Upper lobe of left lung (tissue), 6 donors: ENCODE measurements at places on chromosomes 5 and 9. TPM values are rescaled to one million over a fixed set of nuclear protein-coding genes. Genes with fewer than 3 reads are reported as not detected.

DNA sequence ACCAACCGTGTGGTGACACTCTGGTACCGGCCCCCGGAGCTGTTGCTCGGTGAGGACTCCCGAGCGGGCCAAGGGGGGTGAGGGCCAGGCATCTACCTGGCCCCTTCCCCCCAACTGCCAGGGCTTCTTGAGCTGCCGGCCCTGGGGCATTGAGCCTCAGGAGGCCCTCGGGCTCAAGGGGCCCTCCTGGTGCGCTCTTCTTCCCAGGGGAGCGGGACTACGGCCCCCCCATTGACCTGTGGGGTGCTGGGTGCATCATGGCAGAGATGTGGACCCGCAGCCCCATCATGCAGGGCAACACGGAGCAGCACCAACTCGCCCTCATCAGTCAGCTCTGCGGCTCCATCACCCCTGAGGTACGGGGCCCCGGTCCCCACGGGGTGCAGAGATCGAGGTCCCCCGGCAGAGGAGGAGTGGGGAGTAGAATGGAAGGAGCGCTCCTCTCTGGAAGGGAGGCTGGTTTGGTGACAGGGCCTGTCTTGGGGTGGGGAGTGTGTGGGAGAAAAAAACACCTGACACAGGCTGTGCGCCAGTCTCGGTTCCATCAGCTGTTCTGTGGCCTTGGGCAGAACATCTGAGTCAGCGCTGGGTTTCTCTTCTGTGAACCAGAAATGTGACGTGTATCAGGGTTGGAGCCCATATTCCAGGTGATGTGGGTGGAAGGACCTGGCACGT, 2.6 kb downstream of the CDK9 start:
- H3K36me3 ChIP-seq: peaks cover 60% of the 10 kb centered on the region
- H3K4me1 ChIP-seq: peaks cover 60% of the 10 kb centered on the region
- H3K27me3 ChIP-seq: no peaks in the 10 kb centered on the region
- DNase-seq: no peak
- H3K4me3 ChIP-seq: no peak overlapping the region

GRCh38 chr9:72486594-72486955, 34.8 kb upstream of the TMC1 start:
- no peaks in the 10 kb centered on the region for H3K4me1 ChIP-seq
- no peak for DNase-seq
- no peaks in the 10 kb centered on the region for H3K36me3 ChIP-seq
- H3K27ac ChIP-seq: no peak overlapping the region

GRCh38 chr9:73583576-73583975, 431.9 kb downstream of the ANXA1 start:
- H3K27ac ChIP-seq: no peak overlapping the region
- H3K4me3 ChIP-seq: no peak overlapping the region
- DNase-seq: no peak
- H3K36me3 ChIP-seq: no peaks in the 10 kb centered on the region
- H3K27me3 ChIP-seq: no peaks in the 10 kb centered on the region
- no peaks in the 10 kb centered on the region for H3K4me1 ChIP-seq

DNA sequence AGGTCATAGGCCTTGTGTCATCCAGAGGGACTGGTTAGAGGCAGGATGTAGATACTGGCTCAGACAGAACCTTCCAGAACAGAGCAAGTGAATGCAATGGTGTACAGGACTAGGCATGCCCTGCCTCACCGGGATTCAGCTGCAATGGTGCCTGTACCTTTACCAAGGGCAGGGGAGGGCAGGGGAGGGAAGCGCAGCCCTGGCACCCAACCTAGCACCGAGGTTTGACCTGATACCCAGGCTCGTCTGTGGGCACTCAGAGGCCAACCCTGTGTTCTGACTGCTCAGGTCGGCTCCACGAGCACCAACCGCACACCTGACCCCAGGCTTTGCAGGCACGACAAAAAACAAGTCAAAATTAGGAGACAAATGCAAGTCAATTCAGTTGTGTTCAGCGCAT, 47.3 kb upstream of the GFPT2 start:
- H3K27ac ChIP-seq: no peak overlapping the region

GRCh38 chr5:9361835-9362234, 184.0 kb downstream of the SEMA5A start:
- no peak overlapping the region for H3K4me3 ChIP-seq
- no peaks in the 10 kb centered on the region for H3K27me3 ChIP-seq

DNA sequence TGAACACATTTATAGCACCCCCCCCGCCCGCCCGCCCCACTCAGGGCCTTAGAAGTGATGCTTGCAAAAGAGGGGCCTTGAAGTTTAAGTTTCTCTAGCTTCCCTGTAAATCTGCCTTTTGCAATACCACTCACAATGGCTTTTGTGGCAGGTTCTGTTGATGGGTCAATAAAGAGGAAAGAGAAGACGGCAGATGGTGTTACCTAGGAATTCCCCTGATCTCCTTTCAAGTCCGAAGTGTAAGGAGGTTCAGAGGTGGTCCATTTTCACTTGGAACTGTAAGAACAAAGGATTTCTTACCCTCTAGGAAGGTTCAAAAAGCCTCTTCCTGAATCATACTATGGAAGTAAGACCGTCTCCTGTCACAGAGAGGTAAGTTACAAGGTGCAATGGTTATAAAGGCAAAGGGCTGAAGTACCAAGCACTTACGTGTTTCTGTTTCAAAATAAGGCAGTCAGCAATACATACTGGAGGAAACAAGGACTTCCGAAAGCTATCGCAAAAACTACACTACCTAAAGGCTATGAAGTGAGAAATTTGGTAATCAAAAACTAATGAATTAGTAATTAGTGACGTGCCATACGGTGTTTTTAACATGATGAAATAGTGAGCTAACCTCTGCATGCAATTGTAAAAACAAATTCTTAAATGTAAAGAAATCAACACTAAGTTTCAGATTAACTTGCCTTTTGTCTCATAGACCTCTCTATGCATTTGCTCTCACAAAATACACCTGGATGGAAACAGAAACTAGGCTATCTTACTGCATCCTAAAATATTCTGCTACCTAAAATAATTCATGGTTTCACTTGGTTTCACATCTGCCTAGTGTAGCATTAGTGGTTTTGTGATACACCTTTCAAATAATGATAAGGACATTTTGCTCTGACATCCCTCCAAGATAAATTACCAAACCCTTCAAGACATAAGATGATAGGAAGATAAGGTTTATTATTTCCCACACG, 589.4 kb upstream of the FAM174A start:
- no peaks in the 10 kb centered on the region for H3K4me1 ChIP-seq
- H3K36me3 ChIP-seq: no peaks in the 10 kb centered on the region
- no peak for DNase-seq
- H3K27ac ChIP-seq: no peak overlapping the region
- no peaks in the 10 kb centered on the region for H3K27me3 ChIP-seq
- H3K4me3 ChIP-seq: no peak overlapping the region

GRCh38 chr9:86626802-86627201, 272.6 kb upstream of the TUT7 start:
- H3K4me1 ChIP-seq: no peaks in the 10 kb centered on the region
- no peak overlapping the region for H3K27ac ChIP-seq
- no peaks in the 10 kb centered on the region for H3K36me3 ChIP-seq
- DNase-seq: no peak
- H3K27me3 ChIP-seq: no peaks in the 10 kb centered on the region

- no peak for DNase-seq
- no peaks in the 10 kb centered on the region for H3K4me1 ChIP-seq
- no peak overlapping the region for H3K27ac ChIP-seq
- H3K4me3 ChIP-seq: no peak overlapping the region
- no peaks in the 10 kb centered on the region for H3K36me3 ChIP-seq
Observed at GRCh38 chr9:75616841-75617566, 273.5 kb upstream of the PCSK5 start.

- H3K4me1 ChIP-seq: peaks cover 29% of the 10 kb centered on the region
- DNase-seq: peak; percentile 90
Observed at GRCh38 chr9:98790842-98791607, 5.3 kb downstream of the ANKS6 start.

GRCh38 chr5:129664336-129664937, 83.5 kb upstream of the MINAR2 start:
- no peak for DNase-seq
- H3K4me1 ChIP-seq: no peaks in the 10 kb centered on the region
- no peaks in the 10 kb centered on the region for H3K36me3 ChIP-seq
- no peak overlapping the region for H3K27ac ChIP-seq

- H3K36me3 ChIP-seq: no peaks in the 10 kb centered on the region
- H3K4me1 ChIP-seq: no peaks in the 10 kb centered on the region
- no peak overlapping the region for H3K4me3 ChIP-seq
- DNase-seq: no peak
- no peaks in the 10 kb centered on the region for H3K27me3 ChIP-seq
Observed at GRCh38 chr9:13023498-13023897, 248.7 kb downstream of the LURAP1L start.

DNA sequence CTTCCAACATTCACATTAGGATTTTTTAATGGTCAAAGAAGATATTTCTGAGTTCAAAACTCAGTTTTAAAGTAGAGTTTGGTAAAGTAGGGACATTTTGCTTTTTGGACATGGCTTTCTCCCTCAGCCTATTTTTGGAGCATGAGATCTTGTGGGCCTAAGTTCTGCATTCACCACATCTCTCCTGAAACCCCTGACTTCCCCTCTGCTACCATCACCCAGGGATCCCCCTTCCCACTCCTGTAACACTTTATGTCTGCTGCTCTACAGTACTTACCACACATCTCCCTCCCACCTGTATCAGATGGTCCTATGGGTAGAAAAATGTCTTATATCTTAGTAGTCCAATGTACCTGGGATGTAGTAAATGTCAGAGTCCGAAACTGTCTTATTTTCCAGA, 48.2 kb upstream of the JAK2 start:
- DNase-seq: no peak
- H3K27me3 ChIP-seq: no peaks in the 10 kb centered on the region
- H3K4me3 ChIP-seq: no peak overlapping the region
- no peaks in the 10 kb centered on the region for H3K36me3 ChIP-seq
- peaks cover 44% of the 10 kb centered on the region for H3K4me1 ChIP-seq
- H3K27ac ChIP-seq: peak overlapping the region; percentile 53

DNA sequence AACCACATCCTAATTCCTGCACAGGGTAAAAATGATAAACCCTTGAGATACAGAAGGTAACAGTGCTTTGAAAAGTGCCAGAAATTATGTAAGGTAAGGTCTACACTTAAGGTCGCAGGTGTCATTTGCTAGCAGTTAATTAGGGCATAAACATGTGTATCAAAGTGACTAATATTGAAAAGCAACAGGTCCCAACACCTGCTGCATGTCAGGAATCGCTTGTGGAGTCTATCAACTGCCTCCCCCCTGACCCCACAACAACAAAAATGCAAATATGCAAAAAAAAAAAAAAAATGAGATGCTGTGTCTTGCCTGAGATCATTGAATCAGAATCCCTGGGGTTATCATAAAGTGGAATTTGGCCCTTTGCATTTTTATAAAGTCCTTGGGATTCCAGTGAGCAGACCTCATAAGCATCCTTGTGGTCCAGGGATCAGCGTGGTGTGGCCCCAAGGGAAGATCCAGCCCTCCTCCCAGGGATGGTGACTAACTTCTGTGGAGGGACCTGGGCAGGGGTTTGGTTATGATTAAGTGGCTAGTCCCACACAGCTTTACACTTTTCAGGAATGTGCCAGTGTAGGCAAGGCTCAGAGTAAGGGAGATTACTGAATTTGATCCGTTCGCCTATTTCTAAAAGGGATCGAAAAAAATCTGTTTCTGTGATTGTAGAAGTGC, 92.5 kb upstream of the TNFSF8 start:
- no peaks in the 10 kb centered on the region for H3K4me1 ChIP-seq
- no peak overlapping the region for H3K27ac ChIP-seq
- no peak for DNase-seq
- no peaks in the 10 kb centered on the region for H3K27me3 ChIP-seq

DNA sequence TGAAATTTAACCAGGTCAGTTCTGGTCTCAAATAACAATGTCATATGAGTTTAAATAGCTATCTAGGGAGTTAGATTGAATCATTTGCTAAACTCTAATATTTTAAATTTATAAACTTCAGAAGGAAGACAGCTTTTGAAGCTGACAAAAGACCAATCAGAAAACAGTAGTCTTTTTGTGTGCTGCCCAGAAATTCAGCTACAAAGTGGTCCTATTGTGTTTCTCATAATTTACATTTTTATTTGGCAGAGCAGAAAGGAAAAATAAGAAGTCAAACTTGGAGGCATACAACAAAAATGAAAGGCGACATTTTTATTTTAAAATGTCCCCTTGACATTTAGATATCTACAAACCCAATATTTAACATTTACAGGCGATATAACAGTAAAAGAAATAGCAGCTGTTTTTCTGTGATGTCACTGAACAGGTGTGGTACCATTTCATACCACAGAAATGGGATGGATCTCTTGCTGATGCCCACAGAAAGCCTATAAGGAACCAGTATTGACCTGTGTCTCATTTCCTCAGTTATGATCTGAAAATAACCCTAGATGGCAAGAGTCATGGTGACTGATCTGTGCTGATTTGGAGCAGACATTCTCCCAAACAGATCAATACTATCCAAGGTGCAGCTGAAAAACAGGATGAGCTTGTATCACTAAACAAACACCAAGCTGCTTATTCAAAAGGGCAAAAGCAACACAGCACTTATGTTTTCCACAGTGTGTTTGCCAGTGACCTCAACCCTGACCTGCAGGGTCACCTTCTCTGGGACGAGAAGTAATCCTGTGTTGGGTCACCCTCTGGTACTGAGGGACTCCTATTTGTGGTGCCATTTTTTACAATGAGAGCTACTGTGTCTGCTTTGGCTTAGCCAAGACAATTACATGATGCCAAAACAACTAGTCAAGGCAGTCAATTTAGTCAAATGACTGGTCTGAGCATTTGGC, 3.6 kb upstream of the FST start:
- H3K27me3 ChIP-seq: no peaks in the 10 kb centered on the region
- no peaks in the 10 kb centered on the region for H3K36me3 ChIP-seq
- no peak for DNase-seq
- no peak overlapping the region for H3K4me3 ChIP-seq
- no peak overlapping the region for H3K27ac ChIP-seq

DNA sequence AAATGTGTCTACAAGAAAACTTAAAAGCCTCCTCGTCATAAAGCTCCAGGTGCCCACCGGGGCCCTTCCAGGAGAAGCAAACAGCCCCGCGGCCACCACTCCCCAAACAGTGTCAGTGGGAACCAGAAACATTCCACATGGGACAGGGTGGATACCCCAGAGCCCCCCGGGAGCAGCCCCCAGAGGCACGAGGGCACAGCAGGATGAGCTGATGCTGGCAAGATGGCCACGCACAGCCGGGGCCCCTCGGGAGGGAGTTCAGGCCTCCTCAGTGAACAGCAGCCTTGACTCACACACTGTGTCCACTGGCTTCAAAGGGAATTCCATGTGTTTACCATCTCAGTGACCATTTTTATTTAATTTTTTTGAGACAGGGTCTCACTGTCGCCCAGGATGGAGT, 10.5 kb downstream of the EXD3 start:
- peaks cover 39% of the 10 kb centered on the region for H3K4me1 ChIP-seq
- H3K27me3 ChIP-seq: no peaks in the 10 kb centered on the region
- H3K4me3 ChIP-seq: no peak overlapping the region

QRFP gene
- total RNA-seq: not detected

TEX48 gene
- not detected for total RNA-seq

CMYA5 gene
- total RNA-seq: 12.6 TPM

SOX30 gene
- not detected for total RNA-seq

PTGES gene
- 0.76 TPM for total RNA-seq

OR1L8 gene
- 0.17 TPM for total RNA-seq

LHX6 gene
- total RNA-seq: 11.3 TPM

DOLK gene
- 5.7 TPM for total RNA-seq

DBH gene
- total RNA-seq: not detected
